ENCODE measurements at places on chromosomes 12 and 14. TPM values are rescaled to one million over a fixed set of nuclear protein-coding genes. Genes with fewer than 3 reads are reported as not detected.

DNA sequence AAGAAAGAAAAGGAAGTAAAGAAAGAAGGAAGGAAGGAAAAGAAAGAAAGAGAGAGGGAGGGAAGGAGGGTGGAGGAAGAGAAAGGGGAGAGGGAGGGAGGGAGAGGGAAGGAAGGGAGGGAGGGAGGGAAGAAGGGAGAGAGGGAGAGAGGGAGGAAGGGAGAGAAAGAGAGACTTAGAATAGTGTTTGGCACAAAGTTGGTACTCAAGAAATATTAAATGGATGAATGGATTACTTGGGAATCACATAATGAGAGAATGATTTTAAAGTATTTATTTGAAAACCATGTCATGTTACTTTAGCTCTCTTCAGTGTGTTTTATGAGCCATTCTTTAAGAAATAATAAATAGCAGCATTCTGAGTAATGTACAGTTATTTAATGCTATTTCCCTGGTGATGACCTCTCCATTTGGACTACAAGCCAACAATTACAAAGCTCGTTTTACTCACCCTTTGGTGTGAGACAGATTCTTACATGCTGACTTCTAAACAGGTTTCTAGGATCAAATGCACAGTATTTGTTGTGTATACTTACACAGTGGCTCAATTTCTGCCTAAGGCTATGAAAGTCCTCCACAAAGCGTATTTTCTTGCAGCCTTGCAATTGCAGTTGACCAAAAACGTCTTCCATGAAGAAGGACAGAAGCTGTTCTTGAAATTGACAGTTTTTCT lies 861 bp downstream of the IL26 start:
- DNase-seq = no peak

DNA sequence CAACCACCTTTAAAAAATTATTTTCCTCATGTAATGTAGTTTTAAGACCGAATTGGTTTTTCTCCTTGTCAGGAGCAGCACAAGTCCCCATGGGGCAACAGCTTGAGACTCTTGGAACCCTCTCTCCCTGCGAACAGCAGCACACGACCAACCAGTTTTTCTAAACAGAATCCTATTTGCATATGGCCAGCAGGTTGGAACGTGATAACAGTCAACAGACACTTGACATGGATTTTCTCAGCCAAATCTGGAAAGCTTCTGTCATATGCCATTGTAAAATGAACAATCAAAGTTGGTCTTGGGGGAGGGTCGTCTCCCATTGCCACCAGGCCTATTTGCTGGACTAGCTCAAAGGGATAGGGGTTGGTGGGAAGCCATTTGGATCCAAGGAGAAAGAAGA lies 1915.0 kb upstream of the FLRT2 start:
- no peak for DNase-seq

PDE3A gene
- 2.2 TPM for polyA plus RNA-seq

DNA sequence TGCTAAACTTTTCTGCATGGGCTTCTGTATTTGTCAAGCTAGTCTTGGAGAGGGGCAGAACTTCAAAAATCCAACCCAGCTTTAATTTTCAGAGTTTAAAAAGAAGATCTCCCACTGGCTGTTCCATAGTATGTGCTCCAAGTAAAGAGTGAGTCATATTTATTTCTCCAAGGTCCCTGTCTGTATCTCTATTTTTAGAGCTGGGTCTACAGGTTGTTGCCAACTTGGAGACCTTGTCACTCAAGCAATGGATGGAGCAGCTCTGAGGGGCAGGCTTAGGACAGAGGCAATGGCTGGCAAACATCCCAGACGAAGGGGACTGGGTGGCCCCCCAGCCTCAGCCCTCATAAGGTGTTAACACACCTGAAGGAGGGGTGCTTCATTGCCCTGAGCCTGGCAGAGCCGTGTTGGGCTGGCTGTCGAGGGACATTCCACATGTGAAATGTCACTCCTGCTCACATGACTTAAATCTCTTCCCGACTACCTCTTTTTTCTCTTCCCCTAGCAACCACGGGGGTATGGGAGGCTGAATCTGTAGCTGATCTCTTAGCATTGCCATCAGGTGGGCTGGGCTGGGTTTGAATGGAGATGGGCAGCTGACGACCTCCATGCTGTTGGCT lies 103.1 kb downstream of the SMOC1 start:
- no peak for DNase-seq

- no peak for DNase-seq
These were observed 3.8 kb downstream of the TXNRD1 start for GRCh38 chr12:104219361-104219892.

GRCh38 chr12:11227373-11227772 lies 40.6 kb upstream of the TAS2R42 start:
- DNase-seq = no peak

GRCh38 chr14:95363468-95363954 lies 43.8 kb upstream of the CLMN start:
- DNase-seq = no peak

GRCh38 chr12:77888611-77889010 lies 57.9 kb downstream of the NAV3 start:
- DNase-seq = no peak

TGM1 gene
- polyA plus RNA-seq = 41.0 TPM

DNA sequence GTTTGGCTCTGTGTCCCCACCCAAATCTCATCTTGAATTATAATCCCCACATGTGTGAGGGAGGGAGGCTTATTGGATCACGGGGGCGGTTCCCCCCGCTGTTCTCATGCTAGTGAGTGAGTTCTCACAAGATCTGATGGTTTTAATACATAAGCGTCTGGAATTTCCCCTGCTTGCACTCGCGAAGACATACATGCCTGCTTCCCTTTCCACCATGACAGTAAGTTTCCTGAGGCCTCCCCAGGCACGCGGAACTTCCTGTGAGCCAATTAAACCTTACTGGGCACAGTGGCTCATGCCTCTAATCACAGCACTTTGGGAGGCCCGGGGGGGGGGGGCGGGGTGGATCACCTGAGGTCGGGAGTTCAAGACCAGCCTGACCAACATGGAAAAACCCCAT lies 60.8 kb downstream of the R3HDM2 start:
- DNase-seq = no peak

DNA sequence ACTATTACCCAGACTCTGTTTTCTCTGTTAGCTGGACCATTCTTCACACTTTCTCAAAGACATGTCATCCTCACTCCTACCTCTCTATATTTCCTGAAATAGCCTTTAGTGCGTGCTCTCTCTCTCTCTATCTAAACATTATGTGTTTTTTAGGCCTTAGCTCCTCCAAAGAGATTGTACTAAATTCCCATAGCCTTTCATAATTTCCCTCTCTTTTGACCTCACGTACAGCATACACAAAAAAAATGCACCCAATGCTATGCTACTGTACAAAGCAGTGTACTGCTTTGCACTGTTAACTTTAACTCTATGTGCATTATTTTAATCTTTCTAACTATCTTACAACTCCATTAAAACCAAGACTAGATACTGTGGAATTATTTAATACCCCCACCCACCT lies 288.4 kb downstream of the DAD1 start:
- DNase-seq = no peak

UBC gene
- 1,037 TPM for polyA plus RNA-seq

GRCh38 chr12:110739488-110739887 lies 3.2 kb downstream of the PPP1CC start:
- no peak for DNase-seq

RD3L gene
- not detected for polyA plus RNA-seq

GRCh38 chr14:68807148-68807600 lies 14.3 kb upstream of the ZFP36L1 start:
- peak; percentile 46 for DNase-seq

- no peak for DNase-seq
These were observed 157.6 kb downstream of the AACS start for GRCh38 chr12:125222876-125223275.

KRT85 gene
- polyA plus RNA-seq = 0.59 TPM

ERBB3 gene
- 4.3 TPM for polyA plus RNA-seq

DNA sequence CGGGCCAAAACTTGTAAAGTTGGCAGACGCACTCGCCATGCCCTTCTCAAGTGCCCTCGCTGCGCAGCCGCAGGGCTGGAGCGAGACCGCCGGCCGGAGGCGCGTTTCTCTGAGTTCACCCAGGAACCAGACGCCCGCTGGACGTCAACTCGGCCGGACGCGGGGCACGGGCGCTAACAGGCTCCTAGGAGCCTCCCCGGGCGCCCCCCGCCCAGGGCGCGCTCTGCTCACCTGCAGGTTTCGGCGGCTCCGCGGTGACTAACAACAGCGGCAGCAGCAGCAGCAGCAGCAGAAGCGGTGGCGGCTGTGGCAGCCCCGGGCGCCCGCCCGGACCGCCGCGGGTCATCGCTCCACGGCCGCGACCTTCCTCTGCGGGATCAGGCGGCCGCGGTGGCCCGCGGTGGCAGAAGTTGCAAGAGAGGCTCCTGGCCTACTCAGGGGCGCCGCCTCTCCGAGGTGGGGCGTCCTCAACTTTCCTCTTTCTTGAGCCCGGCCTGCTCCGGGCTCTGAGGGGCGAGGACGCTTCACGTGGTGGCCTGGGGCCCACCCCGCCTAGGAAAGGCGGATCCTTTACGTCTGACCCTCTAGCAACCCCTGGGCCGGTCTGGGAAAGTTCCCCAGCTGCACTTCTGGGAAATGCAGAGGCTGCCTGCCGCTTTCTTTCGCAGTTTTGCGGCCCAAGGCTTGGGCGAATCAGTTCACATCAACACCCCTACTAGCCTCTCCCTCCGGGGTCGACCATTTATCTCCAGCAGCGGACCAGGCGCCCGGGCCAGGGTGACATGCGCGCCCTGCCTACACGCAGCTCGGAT lies at the start of gene PLBD1:
PLBD1 (minus strand) TSS at position 533 of the 812 bp plus-strand sequence; CDS start at position 346, 187 bp downstream.
- no peak for DNase-seq

DNA sequence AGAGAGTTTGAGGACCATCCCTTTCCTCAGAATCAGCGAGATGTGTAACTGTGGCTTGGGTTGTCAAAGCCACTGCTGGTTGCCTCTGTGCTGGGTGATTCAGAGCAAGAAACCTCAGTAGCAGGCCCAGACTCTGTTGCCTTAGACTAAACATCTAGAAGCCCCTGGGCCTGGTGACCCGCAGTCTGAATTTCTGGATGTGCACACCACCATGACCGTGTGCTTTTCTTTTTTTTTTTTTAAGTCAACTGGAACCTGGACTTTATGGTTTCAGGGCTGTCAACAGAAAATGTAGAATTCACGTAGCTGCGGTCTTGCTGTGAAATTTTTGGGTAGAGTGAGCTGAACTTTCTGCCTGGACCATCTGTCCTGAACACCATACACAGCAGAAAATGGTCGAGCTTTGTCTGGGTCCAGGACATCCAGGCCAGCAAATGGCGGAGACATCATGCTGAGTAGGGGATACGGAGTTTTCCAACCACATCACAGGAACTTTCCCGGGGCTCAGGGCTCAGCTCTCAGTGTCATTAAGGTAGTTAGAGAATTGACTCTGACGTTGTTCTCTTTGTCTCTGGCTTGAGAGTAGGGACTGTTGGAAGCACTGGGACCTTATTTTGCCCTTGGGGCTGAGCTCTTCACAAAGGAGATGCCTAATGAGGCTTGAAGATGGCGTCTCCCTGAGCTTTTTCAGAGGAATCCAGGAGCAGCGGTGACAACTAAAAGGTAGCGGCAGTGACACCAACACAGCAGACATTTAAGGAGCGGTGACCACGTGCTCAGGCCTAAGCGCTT lies 23.0 kb upstream of the BATF start:
- no peak for DNase-seq

GRCh38 chr12:108811411-108812180 lies 45.8 kb downstream of the SSH1 start:
- no peak for DNase-seq

- no peak for DNase-seq
These were observed 23.6 kb upstream of the TCL1B start for GRCh38 chr14:95662376-95663186.

REM2 gene
- 3.2 TPM for polyA plus RNA-seq

DNA sequence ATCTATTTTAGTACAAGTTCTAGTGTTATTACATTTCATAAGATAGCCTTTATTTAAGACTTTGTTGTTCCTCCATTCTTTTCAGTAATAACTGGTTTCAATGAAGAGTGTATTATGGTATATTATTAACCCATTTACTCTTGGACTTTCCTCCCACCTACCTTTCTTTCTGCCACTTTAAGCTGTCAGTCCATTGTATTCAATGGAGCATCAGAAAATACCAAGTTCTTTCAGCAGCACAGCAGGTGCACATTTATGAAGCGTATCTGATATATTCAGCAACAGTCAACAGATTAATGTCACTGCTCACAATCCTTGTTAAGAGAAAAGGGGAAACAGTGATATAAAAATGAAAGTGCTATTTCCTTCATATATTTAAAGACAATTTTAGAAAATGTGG lies 660.9 kb downstream of the C12orf50 start:
- no peak for DNase-seq

DNA sequence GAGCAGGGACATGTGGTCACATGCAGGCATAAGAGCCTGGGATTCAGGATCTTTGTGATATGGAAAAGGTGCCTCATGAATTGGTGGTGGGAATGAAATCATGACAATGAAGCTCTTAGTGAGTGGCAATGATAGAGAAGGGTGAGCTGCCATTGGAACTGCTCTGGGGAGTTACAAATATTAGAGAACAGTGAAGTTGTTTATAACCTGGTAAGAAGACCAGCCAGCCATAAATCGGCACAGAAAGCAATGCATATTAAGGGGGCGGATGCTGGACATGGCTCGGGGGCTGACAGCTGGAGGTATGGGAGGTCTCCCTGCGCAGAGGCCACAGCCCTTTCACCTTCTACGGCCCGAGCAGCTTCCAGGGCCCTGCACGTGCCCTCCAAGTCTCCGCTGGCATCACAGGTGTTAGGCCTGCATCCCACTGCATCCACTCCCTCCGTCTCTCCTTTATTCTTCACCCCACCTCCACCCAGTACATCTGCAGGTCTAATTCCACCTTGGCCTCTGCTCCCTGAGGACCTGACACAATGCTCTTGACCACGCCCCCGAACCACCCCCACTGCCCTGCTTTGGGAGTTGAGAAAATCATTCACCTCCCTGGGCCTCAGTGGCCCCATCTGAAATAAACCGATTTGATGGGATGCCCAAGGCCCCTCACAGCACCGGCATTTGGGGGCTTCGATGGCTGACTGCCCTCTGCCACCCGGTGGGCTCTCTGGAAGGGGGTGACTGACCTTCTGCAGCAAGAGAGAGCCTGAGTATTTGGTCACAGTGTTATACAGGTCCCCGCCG lies 4.1 kb downstream of the CACNA2D4 start:
- DNase-seq = no peak

- DNase-seq = no peak
These were observed 230.5 kb downstream of the ATP23 start for GRCh38 chr12:58171914-58172313.
